ENCODE measurements at places on chromosomes 1 and 21. TPM values are rescaled to one million over a fixed set of nuclear protein-coding genes. Genes with fewer than 3 reads are reported as not detected.

Gene FCRL5
- total RNA-seq, result not detected

Gene LCE1A
- not detected for total RNA-seq

Gene NBPF10
- 1.5 TPM for total RNA-seq

Gene MX2
- total RNA-seq, result 0.18 TPM

Gene IL19
- total RNA-seq, result not detected

Gene TIAM1
- 2.7 TPM for total RNA-seq

Gene REN
- total RNA-seq, result not detected

Gene NT5C1A
- total RNA-seq, result not detected

Gene LEPROT
- total RNA-seq, result 33.3 TPM

Gene SRSF11
- 91.7 TPM for total RNA-seq

Gene RIPK4
- 10.0 TPM for total RNA-seq

Gene FNDC5
- 0.27 TPM for total RNA-seq

Gene CD1E
- not detected for total RNA-seq

Gene TPTE
- not detected for total RNA-seq

Gene KIF21B
- 1.0 TPM for total RNA-seq

Gene CCDC181
- 0.09 TPM for total RNA-seq

Gene UTP25
- 7.1 TPM for total RNA-seq

Gene ZNF697
- total RNA-seq, result 19.3 TPM

Gene PPFIA4
- 4.7 TPM for total RNA-seq

Gene PACC1
- 15.1 TPM for total RNA-seq

Gene TEDDM1
- not detected for total RNA-seq

Gene PCSK9
- total RNA-seq, result under 0.01 TPM

Gene OPRD1
- total RNA-seq, result not detected

Gene GBP5
- 0.09 TPM for total RNA-seq

Gene LRRC39
- 0.09 TPM for total RNA-seq

Measured in endothelial cell of coronary artery (primary cell).